ENCODE measurements at places on chromosomes 6 and 20.

- no peak for DNase-seq
Measured at GRCh38 chr6:11129908-11130565, 18.5 kb upstream of the ERVFRD-1 start.

DNA sequence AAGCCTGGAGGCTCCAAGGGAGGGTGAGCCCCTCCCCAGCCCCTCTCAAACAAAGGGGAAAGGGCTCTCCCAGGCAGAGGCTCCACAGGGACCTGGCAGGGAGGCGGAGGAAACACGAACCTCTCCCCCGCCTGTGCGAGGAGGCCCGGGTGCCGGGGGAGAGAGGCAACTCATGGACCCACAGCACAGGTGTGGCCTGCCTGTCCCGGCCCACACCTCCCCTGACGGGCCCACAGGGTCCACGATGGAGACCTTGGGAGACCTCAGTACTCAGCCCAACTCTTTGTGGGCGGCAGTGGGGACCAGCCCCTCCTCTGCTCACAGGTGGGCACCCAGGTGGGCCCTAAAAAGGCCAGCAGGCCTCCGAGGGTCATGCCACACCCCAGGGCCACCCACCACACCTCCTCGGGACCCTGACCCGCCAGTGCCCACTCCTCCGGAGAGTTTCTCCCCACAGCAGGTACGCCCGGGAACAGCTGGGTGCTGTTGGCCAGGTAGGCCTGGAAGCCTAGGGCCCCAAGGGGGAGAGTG lies 12.2 kb downstream of the LAMA5 start:
- no peak for DNase-seq

- DNase-seq = no peak
Measured at GRCh38 chr6:106468935-106469334, 108.4 kb downstream of the CRYBG1 start.

DNA sequence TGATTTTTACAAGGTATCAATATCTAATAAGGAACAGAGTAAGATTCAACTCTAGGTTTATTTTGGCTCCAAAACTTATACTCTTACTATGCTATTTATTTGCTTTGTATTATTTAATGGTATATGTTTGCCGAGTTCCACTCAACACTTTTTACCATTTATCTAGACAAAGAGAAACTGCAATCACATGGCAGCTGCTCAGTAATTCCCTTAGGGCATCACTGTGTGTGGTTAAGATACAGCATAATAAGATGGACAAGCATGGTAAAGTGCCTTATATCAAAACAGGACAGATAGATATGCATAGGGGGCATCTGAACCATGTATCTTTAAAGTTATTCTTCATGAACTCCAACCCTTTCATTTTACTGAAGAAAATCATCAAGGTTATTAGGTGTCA lies 483.0 kb upstream of the ID4 start:
- no peak for DNase-seq

GRCh38 chr6:169976301-169977081 lies 225.1 kb downstream of the ERMARD start:
- no peak for DNase-seq
